ENCODE measurements at places on chromosomes 12 and 14.

DNA sequence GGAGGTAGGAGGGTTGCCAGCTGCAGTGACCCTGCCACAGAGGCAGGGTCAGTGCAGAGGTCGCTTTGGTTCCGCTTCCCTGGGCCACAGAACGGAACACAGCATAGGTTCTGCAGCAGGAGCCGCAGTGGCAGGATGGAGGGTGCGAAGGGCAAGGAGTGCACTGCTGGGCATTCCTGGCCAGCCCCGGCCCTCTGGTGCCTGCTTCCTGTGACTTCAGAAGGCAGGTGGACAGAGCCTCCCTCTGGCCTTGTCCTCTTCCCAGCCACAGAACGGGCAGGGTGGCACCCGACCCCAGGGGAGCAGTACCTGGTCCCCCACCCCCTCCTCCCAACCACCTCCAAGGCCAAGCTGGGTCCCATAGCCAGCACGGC lies 37.7 kb downstream of the SLC8B1 start:
- no peak for DNase-seq

DNA sequence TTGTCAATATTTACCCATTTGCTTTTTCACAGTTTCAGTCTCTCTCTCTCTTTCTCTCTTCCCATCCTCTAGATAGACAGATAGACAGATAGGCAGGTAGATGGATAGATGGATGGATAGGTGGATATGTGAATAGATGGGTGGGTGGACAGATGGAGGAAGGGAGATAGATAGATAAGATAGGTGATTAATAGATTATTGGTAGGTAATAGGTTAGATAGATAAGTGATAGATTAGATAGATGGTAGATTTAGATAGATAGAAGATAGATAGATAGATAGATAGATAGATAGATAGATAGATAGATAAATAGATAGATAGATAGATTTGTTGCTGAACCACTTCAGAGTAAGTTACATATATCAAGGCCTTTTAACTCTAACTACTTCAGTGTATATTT lies 148.2 kb downstream of the SLC15A4 start:
- DNase-seq = no peak

DNA sequence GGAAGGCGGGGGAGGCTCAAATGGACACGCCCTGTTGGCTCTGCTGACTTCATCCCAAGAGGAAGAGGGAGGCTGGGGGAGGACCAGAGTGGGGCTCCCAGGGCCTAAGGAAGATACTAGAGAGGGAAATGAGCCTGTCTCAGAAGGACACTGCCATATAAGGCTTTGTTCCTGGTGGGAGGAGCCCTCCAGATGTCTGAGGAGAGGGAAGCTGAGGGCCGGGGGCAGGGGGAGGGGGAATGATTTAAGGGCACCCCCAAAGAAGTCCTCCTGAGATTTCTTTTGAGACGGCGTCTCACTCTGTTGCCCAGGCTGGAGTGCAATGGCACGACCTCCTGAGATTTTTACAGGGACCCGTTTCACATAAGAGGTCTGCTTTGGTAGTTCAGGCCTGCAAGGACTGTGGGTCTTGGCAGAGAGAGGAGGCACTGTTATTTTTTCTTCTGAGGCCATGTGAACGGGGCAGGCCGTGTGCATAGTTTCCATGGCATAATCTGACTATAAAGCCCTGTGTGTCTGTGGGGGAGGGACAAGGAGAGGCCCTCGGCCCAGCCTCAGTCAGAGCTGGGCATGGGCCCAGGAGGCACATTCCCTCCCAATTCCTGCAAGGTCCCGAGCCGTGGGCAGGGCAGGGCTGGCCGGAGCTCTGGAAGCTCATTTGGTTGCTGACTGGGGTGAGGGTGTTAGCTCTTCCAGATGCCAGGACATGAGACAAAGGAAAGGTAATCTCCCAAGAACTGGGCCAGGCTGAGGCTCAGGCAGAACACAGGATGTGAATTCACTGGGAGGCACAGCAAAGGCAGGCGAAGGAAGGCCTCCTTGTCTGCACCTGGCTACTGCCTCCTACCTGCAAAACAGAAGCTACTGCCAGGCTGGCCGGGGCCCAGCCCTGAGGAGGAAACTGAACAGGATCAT lies 22.2 kb upstream of the PLEKHG3 start:
- DNase-seq = no peak

DNA sequence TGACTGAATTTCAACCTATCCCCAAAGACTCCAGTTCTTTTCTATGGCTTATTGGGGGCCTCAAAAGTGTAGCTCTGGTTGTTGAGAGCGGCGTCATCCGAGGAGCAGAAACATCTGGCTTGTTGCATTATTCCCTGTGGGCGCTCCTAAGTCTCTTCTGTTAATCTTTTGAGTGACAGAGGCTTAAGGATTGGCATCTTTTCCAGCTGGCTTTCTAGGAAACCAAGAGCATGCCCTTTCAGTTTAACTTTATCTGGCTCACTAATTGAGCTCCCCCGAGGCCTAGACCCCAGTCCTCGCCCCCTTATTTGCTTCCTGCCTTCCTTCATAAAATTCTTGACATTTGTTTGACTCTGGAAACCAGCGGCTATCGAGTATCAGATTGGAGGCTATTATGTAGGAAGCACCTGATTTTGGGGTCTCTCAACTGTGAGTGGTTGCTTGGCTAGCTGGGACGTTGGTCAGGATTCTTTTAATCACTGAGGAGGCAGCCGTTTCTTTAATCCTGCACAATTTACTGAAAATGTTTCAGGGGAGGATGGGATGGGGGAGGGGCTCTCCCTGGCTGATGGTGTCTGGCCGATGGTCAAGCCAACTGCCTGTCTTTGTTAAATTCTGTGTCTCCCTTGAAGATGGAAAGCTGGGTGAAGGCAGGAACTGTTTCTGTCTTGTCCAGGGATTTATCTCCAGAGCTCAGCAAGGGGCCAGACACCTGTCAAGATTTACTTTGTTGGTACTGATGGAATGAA lies 3.1 kb downstream of the SMOC1 start:
- DNase-seq = no peak

GRCh38 chr14:79383475-79383874 lies 827.8 kb downstream of the DIO2 start:
- no peak for DNase-seq

DNA sequence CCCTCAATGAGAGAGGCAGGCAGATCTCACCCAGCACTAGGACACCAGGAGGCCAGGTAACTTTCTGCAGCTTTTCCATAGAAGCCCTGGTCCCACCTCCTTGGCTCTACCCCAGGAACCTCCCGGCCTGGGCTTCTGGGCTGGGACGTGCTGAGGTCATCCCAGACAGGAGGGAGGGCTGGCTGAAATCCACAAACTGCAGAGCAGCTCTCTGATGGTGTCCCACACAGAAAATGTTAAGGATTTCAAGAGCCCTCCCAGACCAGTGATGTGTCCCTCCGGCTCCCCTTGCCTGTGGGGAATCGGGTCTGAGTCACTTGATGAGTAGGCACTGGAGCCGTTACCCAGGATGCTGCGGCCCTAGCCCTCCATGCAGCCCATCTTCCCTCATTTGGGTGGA lies 124.1 kb downstream of the ESRRB start:
- no peak for DNase-seq

GRCh38 chr12:101599311-101599710 lies 4.5 kb downstream of the MYBPC1 start:
- no peak for DNase-seq

GRCh38 chr12:79549531-79550271 lies 141.1 kb downstream of the PAWR start:
- no peak for DNase-seq

DNA sequence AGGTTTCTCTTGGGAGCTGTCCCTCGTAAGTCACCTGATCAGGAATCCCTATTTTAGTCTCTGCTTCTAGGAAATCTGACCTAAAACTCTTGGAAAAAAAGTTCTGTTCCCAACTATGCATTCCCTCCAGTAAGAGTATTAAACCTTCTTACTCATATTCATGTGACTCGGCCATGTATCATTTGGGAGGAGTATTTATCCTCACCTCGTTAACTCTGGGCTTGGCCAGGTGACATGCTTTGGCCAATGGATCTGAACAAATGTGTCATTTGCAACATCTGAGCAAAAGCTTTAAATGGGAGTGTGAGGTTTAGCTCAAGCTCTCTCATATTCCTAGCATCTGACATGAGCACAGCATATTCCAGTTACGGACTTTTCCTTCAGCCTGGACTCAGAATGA lies 226.8 kb downstream of the NUAK1 start:
- no peak for DNase-seq

DNA sequence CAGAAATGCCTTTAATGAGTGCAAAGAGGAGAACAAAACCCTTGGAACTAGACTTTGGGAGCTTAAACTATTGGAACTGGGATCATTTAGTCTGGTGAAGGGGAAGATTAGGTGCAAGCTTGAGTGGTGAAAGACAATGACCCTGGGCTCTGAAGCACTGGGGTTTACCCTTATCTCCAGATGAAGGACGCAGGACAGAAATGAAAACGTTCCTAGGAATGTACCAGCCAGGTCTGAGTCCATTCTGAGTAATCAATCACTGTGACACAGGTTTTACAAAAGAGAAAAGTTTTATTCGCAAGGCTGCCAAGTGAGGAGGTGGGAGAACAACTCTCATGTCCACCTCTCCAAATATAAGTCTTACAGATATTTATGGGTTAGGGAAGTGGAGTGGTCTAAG lies 249.1 kb downstream of the LRIG3 start:
- no peak for DNase-seq

DNA sequence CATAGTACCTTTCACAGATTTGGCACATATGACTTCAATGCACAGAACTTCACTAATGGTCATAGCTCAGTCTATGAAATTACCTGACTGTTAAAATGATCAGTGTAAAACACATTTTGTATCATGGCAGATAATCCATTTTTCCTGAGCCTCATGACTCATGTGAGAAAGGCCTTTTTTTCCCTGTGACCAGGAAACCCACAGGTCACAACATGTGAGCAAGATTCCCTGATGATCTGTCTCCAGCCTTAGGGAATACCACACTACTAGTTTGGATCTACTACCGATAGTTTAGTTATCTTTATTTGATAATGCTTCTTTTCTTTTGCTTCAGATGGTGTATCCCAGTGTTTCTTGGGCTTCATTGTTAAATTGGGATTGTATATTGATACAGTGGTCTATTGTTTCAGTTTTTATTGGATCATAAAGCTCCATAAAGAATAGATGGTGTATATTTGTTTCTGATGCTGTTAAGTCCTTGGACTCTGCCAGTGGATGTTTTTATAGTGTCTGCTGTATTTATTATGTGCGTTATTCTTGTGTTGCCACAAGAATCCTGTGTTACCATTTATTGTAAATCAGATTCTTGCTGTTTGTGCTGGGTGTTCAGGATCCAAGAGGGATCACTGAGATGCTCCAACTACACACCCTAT lies 248.7 kb upstream of the PELI2 start:
- DNase-seq = no peak

DNA sequence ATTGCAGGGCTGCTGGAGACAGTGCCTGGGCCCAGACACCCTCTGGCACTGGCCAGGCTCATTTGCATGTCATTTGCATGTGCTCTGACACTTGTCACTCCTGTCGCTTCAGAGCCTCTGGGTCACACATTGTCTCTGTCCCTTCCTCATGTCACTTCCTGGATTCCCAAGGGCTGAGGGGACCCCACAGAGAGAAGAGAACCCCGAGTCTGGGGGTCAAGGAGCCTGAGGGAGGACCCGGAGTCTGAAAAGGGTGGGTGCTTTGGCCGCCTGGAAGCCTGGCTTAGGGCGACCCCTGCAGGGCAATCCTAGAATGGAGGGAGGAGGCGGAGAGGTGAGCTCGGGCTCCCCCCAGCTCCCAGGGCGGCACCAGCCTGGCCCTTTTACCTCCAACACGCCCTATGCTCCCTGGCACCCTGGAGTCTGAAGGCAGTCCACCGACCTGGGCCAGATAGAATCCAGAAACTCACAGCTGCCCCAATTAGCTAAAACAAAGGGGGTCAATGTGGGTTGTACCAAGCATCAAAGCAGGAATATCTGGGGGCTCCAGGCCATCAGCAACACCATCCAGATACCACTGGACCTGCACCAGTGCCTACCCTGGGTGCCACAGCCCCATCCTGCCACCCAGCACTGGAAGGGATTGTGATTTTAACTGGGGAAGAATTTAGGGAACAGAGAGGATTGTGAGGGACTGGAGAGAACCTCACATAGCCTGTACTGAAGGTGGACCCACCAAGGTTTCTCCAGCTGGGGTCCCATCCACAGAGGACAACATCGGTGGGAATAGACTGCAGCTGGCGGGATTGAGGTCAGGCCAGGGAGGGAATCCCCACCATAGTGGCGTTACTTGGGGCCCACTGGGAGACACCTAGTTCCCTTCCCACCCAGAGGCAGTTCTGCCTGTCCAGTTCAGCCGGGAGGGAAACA lies 21.8 kb upstream of the KRT78 start:
- peak; percentile 61 for DNase-seq

GRCh38 chr12:118269806-118270205 lies 102.9 kb downstream of the TAOK3 start:
- no peak for DNase-seq

DNA sequence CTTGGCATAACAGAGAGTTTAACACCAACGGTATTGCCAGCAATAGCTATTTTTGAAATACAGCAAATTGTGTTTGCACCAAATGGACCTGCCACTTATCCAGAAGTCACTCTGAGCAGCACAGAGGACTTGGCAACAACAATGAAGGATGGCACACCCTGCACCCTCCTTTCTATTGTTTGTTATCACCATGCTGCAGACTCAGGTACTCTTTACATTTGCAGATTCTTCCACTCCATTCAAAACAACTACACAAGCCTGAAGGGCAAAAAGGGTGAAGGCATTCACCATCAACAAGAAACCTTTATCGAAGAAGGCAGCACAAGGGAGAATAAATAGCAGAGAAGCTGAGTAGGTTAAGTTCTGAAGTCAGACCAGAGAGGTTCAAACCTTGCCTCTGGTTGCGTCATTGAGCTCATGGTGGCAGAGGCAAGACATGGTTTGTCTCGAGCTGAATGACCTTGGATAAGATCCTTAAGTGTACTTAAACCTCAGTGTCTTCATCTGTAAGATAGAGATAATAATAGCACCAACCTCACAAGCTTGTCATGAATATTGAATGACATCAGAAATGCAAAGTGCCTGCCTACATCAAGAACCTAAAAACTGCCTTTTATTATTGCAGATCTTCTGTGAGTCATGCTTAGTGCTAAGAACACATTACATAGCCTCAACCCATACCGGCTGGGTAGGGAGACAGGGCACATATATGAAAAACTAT lies 1.4 kb upstream of the ACSM4 start:
- peak; percentile 13 for DNase-seq

- peak; percentile 83 for DNase-seq
These were observed 67.4 kb downstream of the ACTN1 start for GRCh38 chr14:68911594-68912227.

DNA sequence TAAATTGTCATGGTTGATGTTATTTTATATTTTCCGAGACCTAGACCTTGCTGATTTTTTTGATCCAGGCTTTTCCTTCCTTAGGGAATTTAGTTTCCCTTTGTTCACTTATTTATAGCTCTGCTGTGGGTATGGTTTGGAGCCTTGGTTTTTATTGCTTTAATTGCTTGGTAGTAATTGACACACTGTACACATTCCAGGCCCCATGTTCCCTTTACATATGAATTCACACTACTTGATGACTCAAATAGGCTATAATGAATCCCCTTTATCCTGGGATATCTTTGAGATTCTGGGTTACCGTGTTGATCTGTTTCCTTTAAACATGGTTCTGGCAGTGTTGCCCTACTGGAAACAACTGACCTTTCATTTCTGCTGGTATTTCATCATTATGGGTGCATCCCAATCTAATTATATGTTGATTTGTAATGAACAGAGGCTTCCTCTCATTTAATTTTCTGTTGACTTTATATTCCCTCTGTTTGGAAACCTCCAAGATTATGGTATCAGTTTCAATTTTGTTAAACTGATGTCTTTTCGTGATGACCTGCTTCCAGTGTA lies 424.0 kb downstream of the RAD51B start:
- no peak for DNase-seq

GRCh38 chr12:54060975-54061778 lies 7.5 kb downstream of the HOXC4 start:
- DNase-seq = no peak

GRCh38 chr12:67721248-67721647 lies 72.7 kb downstream of the DYRK2 start:
- no peak for DNase-seq

Data from common myeloid progenitor, CD34-positive (primary cell).